Stimulated activated CD4-positive, alpha-beta T cell treated with anti-CD3 and anti-CD28 coated beads, Interleukin-1b, Interleukin-23, amount 100 ng/mL, for 1 hour (primary cell): ENCODE measurements at places on chromosomes 2 and 18.

DNA sequence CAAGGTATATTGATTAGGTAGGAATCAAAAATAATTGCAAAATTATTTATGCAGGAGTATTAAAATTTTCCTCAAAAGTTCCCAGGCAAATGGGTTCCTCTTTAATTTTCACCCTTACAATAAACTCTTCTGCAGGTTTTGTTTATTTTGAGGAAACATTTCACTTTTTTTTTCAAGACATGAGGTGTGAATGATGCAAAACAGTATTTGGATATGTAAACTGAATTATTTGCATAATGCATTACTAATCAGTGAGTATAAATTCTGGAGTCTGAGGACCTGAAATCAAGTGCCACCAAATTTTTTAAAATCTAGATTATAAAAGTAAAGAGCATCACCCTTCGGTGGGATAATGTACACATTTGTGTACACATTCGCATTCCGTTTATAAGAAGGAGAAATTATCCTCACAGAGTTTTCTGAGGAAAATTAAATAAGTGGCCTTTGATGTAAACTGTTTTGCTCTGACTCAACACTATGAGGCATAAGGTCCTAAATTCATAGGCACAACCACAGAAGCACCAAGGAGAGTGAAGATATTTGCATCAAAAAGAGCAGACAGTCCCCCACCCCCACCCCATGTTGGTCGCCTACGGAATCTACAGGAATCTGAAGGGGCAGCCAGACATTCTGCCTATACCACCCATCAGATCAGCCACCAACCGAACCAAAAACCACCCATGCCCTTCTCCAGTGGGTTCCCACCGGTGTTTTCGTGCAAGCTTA is 33.1 kb downstream of the BCL11A start:
- DNase-seq: no peak

GRCh38 chr2:215870986-215871385 is 142.4 kb downstream of the MREG start:
- no peak for DNase-seq

- DNase-seq: no peak
Observed at GRCh38 chr18:45821711-45822110, 3.8 kb upstream of the SIGLEC15 start.

- no peak for DNase-seq
Observed at GRCh38 chr18:46281185-46282176, 177.3 kb downstream of the HAUS1 start.

DNA sequence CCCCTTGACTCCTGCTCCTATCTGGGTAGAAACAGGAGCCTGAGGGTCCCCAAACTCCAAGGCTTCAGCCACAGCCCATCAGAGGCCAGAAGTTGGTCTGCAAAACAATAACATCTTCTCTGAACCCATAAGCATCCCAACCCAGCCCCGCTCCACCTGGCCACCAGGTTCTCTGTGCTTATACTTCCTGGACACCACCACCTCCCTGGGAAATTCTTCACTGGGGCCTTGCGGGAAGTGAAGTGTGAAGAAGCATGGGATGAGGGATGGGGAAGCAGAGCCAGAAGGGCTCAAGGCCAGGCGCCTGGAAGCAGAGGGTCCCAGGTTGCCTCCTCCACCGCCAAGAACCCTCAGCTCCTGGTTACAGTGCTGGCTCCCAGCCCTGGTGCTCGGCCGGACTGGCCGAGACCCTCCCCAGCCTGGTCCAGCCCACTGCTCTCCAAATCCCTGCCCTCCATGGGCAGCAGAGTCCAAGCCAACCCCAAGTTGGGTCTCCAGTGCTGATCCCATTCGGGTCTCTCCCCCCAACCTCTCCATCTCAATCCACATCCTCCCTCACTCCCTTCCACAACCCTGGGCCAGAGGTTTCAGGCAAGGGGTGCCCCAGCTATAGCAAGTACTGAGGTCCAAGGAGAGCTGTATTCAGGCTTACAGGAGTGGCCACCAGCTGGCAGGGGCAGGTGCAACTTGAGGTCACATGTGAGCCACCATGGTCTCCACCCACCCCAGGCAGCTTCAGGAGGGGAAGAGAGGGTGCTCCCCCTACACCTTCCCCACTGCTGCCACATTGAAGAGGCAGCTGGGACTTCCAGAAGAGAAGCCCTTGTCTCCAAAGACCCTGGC is 60.7 kb downstream of the TNS1 start:
- no peak for DNase-seq

GRCh38 chr2:196160946-196161345 is 10.4 kb downstream of the STK17B start:
- DNase-seq: no peak

DNA sequence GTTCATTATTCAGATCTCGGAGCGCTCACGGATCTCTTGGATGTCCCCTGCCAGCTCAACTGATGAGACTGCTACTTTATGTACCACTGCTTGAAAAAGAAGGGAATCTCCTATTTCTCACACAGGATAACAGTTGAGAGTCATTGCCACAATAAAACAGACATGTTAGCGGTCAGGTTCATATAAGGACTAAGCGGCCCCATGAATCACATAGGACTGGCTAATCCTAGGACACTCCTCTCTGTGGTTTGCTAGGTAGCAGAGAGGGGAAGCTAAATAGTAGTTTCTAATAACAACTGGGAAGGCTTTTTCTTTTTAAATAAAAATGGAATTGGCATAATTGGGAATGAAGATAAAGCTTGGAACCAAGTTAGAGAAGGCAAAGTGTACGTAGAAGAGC is 15.9 kb upstream of the TGFA start:
- DNase-seq: no peak

DNA sequence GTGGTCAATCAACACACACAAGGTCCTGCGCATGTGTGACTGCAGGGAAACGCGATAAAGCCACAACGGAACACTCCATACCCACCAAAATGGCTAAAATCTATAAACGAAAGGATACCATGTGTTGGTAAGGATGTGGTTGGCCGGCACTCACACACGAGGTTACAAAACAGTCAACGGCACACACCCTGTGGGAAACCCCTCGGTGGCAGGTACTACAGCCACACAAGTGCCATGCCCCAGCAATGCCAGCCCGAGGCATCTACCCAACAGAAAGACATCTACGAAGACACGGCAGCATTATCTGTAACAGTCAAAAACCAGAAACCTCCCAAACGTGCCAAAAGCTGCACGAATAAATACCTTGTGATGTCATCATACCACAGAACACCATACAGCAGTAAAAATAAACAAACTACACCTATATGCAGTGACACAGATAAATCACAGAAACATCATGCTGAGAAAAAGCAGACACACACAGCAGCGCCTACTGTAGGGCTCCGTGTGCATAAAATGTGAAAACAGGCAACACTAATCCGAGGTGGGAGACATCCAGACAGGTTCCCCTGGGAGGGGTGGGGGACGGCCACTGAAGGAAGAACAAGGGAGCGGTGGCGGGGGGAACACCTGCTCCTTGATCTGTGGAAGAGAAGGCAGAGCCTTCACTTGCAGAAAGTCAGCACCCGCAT is 36.7 kb downstream of the HDAC4 start:
- no peak for DNase-seq

- DNase-seq: no peak
Observed at GRCh38 chr18:9849407-9850283, 36.1 kb upstream of the TXNDC2 start.

- no peak for DNase-seq
Observed at GRCh38 chr18:48736321-48737260, 197.8 kb downstream of the CTIF start.

- DNase-seq: no peak
Observed at GRCh38 chr2:45759310-45759851, 107.9 kb downstream of the PRKCE start.

- DNase-seq: no peak
Observed at GRCh38 chr2:14915983-14916382, 283.5 kb downstream of the LRATD1 start.

DNA sequence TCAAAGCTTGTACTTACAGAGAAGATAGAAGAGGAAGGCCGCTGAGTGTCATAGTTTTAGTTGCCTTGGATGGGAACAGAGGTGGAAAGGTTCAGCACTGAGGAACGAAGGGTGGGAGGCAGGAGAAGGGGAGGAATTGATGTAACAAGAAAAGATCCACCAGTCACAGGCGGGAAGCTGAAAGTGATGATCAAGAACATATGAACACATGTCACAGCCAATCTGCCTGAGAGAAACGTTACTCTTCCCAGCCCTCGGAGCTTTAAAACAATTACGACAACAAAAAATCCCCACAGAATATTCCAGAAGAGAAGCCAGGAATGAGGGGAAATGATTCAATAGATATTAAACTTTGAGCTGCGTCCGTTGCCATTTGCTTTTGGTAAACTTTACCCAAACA is 87.1 kb downstream of the TSHZ1 start:
- no peak for DNase-seq

DNA sequence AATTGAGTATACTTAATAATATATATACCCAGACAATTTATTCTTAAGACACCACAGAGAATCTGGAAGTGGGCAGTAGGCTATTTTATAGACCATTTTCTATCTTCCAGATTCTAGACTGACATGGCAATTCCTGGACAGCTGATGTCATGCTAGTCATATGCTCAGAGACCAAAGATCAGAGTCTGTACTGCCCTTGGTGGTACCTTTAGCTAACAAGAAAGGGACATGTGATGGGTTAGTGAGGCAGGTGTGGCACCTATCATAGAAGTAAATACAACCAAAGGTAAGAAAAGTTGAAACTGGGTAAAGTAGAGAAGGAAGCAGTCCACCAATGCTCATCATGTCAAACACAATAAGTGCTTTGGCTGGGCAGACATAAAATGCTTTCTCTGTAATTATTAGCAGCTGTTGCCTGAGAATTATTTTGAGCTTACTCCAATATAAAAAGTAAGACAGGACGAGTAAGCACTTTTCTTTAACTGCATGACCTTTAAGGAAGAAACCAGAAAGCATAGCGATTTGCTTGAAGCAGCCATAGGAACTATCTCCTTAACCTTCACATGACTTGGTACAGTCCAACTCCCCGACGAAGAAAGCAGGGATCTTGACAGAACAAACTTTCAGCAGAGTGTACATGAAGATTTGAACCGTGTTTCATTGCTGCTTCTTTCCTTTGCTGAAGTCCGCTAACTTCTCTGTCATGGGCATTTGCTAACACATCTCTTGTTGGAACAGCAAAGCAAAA is 47.1 kb downstream of the SLC40A1 start:
- no peak for DNase-seq

GRCh38 chr2:64134813-64135212 is 9.4 kb downstream of the PELI1 start:
- DNase-seq: no peak

DNA sequence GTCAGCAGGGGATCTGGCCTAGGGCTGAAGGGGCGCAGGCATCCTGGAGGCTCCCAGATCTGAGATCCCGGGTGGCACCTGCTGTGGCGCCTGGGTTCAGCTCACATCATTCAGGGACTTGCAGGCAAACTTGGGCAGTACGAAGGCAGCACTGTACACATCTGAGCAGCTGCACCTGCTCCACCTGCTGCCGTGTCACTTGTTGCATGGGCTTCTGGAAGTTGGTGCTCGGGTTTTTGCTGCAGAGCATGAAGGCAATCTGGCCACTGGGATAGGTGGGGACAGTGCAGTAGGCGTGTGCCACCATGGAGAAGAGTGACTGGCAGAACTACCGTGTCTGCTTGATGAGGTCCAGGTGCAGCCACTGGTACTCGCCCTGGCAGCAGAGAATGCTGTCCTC is 48.6 kb downstream of the UGGT1 start:
- DNase-seq: no peak

DNA sequence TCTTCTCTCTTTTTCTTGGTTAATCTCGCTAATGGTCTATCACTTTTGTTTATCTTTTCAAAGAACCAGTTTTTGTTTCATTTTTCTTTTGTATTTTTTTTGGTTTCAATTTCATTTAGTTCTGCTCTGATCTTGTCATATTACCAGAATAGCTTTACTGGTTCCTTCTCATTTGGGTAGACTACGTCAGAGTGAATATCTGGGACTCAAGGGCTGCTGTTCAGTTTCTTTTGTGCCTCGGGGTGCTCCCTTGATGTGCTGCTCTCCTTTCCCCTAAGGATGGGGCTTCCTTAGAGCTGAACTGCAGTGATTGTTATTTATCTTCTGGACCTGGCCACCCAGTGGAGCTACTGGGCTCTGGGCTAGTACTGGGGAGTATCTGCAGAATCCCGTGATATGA is 29.4 kb upstream of the IL1RN start:
- no peak for DNase-seq

GRCh38 chr2:126358122-126358521 is 297.8 kb upstream of the GYPC start:
- DNase-seq: no peak

DNA sequence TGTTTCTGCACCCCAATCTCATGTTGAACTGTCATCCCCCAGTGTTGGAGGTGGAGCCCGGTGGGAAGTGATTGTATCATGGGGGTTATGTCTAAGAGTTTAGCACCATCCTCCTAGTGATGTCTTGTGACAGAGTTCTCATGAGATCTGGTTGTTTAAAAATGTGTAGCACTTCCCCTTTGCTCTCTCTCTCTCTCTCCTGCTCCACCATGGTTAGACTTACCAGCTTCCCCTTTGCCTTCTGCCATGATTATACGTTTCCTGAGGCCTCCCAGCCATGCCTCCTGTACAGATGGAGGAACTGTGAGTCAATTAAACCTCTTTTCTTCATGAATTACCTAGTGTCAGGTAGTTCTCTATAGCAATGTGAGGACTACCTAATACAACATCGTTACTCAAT is 396.9 kb upstream of the LRATD1 start:
- DNase-seq: no peak

DNA sequence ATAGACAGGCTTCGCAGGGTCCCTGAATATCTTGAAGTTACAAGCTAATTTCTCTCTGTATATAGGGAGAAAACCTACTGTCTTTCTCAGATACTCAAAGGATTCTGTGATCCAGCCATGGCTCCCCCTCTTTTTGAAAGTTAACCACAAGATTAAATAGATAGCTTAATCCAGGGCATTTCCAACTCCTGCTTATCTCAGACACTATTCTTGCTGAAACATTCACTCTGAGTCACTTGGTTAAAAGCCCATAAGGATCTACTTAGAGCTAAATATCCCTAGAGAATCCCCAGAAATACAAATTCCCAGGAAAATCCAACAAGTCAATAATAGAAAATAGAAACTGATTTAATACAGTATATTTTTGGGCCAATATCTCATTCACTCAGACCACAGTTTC is 179.1 kb upstream of the LYPD1 start:
- no peak for DNase-seq

GRCh38 chr18:67363694-67364093 is 152.8 kb downstream of the DSEL start:
- no peak for DNase-seq

DNA sequence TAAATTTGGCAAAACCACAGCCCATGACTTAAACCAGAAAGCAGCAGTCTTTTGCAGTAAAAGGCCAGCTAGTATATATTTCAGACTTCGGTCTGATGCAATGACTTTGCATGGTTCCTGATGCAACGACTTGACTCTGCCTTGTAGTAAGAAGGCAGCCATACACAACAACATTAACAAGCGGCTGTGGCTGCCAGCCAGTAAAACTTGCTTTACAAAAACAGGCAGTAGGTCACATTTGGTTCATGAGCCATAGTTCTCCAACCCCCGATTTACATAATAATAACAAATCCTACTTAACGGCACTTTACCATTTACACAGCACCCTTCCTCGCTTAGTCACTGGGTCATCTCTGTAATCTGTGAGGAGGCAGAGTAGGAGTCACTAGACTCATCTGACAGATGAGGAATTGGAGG is 410.3 kb downstream of the LRATD1 start:
- DNase-seq: no peak

GRCh38 chr2:64227603-64228125 is 83.4 kb upstream of the PELI1 start:
- no peak for DNase-seq
